ENCODE measurements at places on chromosomes 12 and 14.

DNA sequence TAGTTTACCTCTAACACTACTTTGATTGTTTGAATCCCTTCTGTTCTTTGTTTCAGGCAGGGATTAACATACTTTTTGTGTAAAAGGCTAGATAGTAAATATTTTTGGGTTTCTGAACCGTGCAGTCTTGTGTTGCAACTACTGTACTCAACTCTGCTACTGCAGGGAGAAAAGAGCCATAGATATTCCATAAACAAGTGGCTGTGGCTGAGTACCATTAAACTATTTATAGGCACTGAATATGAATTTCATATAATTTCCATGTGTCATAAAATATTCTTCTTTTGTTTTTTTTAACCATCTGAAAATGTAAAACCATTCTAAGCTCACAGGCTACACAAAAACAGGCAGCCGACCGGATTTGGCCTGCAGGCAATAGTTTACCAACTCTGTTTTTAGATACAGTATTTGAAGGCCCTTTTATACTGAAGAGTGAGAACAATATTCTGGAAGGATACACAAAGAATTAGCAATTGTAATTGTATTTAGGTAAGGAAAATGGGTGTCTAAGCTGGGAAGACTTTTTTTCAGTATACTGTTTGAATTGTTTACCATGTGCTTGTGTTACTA is 15.7 kb downstream of the NR1H4 start:
- DNase-seq, result no peak

DNA sequence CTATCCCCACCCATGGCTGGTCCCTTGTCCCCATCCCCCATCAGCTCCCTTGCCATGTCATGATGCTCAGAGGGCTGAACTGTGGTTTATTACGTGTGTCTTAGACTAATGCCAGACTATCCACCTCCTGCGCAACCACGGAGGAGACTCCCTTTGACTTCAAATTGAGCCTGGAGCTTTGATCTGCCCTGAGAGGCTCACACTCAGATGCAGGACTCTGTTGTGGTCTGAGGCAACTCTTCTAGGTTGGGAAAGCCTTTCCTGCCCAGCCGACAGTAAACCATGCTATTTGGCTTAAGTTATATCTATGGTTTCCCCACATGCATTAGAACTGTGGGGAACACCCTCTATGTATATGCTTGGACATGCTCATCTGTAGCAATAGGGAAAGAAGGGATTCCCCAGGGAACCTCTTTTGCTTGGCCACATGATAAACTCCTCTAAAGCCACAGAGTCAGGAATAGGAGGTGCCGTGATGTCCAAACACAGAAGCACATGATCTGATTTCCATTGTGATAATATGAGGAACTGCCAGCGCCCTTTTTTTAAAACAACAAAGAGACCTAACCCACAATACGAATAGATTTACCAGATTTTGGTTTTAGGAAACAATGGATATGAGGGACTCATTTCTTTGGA is 11.1 kb upstream of the LGALS3 start:
- no peak for DNase-seq

DNA sequence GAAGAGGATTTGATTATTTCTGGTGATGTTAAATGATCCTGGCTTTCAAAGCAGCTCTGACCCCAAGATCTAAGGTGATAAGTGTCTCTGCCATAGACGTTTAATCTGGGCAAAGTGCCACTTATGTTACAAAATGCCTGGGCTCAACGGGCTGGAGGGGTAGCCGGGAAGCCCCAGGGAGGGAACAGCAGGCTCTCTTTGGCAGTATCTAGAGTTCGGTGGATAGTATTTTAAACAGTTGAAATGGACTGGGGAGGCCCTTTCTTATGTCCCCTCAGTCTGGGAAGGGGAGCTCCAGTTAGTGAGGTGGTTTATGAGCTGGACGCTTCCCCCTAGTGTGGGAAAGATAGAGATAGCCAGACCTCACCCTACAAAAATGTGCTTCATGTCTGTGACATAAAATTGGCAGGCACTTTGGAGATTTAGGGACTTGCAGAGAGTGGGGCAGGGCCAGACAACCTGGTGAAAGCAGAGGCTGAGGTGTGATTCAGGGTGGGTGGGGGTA is 5.5 kb upstream of the HOXC11 start:
- DNase-seq, result no peak

DNA sequence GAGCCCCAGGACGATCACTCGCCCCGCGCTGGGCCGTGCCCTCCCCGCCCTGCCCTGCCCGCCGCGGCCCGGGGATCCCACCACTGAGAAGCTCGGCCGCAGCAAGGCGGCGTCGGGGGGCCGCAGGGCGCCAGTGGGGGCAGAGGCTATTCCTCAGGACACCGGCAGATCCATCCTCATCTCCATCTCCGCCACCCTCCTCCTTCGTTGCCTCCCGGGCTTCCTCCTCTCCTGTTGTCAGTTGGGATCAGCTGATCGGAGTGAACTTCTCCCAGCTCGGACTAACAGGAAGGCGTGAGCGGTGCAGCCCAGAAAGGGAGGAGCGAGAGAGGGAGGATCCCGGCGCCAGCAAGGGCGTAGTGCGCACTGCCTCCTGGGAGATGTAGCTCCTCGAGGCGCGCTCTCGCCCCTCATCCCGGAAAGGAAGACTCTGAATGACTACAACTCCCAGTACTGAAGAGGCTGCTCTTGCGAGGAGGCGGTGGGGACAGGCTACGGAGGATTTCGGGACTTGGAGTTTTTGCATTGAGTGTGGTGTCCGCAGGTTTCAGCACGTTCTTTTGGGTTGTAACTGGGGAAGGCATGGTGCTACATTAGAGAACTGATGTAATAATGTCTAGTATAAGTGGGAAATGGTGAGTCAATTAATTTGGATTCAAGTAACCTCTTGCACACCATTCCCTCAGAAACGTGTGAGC is at the start of gene ZFYVE1:
Gene ZFYVE1 (minus strand): TSS at position 262 of the 698 bp plus-strand sequence. CDS start 2,598 bp downstream, outside the sequence.
- DNase-seq, result peak; percentile 99

GRCh38 chr12:97545804-97546203 is 83.2 kb downstream of the RMST start:
- no peak for DNase-seq
